ENCODE measurements at places on chromosomes 6 and 20. TPM values are rescaled to one million over a fixed set of nuclear protein-coding genes. Genes with fewer than 3 reads are reported as not detected.

DNA sequence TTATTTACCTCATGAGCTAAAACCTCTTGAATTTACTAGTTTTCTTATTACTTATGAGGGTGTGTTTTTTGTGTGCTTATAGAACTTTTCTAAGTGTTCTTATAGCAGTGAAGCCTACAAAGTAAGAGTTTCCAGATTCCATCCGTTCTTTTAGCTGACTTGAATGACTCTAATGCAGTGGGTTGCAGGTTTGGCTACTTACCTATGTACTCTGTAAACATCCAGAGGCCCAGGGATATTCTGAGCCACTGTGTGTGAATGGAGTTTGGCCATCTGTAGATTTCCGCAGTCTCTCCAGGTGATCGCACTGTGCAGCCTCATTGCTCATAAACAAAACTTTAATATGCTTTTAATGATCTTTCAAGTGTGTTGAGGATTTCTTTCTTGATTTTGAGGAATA is 157.8 kb downstream of the MYO6 start:
- no peak for DNase-seq

GRCh38 chr6:111980971-111981840 is 72.7 kb upstream of the CCN6 start:
- no peak for DNase-seq

DNA sequence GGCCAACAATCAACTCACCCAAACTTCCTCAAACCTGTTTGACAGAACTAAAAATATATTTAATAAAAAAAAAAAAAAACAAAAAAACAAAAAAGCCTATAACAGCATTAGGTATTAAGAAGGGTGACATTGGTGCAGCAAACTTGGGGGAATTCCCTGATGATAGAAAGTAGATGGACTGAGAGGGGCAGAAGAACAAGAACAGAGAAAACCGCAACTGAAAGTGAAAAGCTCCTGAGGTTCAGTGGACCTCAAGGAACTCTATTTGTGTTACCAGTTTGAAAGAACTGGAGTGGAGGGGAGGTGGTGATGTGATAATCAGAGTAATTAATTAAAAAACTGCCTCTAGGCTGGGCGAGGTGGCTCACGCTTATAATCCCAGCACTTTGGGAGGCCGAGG is 53.8 kb downstream of the MACROD2 start:
- no peak for DNase-seq

SLC22A3 gene
- not detected for total RNA-seq

- no peak for DNase-seq
Observed at GRCh38 chr6:138467901-138468300, 31.4 kb downstream of the NHSL1 start.

GRCh38 chr6:37007340-37008043 is 2.0 kb downstream of the FGD2 start:
- no peak for DNase-seq

FHL5 gene
- total RNA-seq: not detected

PTPRT gene
- total RNA-seq: not detected

- no peak for DNase-seq
Observed at GRCh38 chr20:3203315-3204123, 963 bp downstream of the DDRGK1 start.

- DNase-seq: no peak
Observed at GRCh38 chr6:23349521-23350147, 776.4 kb upstream of the NRSN1 start.

GRCh38 chr20:53814060-53814459 is 220.4 kb upstream of the ZNF217 start:
- DNase-seq: no peak

GRCh38 chr6:44432726-44433125 is 45.2 kb downstream of the CDC5L start:
- no peak for DNase-seq

DNA sequence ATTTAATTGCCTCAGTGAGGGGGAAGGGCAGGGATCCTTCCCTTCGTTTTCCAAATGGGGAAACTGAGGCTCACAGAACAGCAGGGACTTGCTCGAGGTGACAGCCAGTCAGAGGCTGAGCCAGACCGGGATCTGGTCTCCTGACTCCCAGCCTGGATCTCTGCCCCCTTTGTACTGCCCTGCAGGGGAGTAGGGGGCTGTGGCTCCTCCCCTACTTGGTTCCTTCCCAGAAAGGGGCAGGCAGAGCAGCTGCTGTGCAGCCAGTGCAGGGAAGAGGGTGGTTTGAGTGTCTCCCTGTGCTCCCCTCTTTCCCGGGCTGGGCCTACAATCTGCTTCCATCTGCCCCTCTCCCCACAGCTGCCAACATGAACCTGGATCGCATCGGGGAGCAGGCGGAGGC is 37.6 kb downstream of the UQCC2 start:
- DNase-seq: no peak

- no peak for DNase-seq
Observed at GRCh38 chr6:45928721-45929305, 86.8 kb downstream of the CLIC5 start.

DNA sequence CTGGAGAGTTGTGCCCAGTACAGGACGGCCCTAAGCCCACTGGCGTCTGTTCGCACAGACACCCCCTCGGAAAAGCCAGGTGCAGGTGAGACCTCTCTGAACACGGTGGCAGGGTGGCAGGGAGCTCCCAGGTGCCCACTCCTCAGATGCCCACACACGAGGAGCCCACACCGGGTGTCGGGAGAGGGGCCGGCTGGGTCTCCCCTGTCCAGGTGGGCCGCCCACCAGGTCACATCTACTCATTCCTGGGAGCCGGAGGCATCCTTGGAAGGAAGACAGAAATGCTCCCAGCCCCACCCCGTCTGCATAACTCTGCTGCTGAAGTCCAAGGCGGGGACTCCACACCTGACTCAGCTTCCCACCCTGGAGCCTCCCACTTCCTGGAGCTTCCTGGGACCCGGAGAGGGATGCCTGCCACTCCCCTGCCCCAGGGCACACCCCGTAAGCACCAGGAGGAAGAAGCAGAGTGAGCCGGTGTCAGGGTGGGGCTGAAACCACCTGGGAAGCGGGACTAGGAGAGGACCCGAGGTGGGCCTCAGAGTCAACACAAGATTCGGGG is 2.5 kb downstream of the SRMS start:
- no peak for DNase-seq

SIM1 gene
- not detected for total RNA-seq

- no peak for DNase-seq
Observed at GRCh38 chr20:41135888-41136679, 1.3 kb upstream of the PLCG1 start.

DNA sequence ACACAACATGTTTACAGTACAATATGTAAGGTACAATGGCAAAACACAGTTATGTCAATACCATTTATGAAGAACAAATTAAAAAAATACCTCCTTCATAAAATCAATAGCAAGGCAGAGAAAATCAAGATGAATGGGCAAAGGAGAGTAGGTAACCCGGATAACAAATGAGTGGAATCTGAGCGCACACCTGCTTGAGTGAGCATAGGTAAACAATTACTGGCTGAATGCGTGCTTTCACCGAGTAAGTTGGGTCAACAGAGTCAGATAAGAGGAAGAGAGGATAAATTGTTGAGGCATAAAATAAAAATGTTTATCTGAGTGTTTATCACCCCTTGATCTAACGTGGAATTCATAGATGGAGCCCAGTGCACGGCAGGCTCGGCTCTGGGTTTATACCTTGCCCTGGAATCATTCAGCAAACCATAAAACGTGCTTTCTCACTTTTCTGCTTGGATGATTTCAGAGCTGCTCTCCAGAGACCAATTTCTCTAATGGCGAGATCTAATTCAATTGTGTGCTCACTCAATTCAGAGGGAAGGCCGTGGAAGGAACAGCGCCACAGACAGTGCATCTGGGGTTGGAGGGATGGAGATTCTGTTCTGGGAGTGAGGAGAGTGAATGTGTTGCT is 224.8 kb upstream of the MAP3K7 start:
- no peak for DNase-seq

DAAM2 gene
- not detected for total RNA-seq

DNA sequence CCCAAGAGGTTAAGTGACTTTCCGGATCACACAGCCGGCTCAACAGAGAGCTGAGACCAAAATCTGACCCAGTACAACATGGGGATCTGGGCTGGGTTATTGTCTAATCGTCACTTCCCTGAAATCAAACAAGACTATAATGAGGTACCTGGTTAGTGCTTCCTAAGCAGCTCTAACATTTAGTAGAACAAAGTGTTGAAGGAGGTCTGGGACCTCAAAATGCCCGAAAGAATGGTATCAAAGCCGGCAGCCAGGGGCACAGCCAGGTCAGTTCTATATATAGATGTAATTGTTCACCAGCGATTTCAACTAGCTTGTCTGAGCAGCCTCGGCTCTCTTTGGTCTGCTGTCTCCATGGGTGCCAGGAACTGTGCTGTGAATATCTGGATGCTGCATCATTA is 245.5 kb upstream of the ECI2 start:
- no peak for DNase-seq

DNA sequence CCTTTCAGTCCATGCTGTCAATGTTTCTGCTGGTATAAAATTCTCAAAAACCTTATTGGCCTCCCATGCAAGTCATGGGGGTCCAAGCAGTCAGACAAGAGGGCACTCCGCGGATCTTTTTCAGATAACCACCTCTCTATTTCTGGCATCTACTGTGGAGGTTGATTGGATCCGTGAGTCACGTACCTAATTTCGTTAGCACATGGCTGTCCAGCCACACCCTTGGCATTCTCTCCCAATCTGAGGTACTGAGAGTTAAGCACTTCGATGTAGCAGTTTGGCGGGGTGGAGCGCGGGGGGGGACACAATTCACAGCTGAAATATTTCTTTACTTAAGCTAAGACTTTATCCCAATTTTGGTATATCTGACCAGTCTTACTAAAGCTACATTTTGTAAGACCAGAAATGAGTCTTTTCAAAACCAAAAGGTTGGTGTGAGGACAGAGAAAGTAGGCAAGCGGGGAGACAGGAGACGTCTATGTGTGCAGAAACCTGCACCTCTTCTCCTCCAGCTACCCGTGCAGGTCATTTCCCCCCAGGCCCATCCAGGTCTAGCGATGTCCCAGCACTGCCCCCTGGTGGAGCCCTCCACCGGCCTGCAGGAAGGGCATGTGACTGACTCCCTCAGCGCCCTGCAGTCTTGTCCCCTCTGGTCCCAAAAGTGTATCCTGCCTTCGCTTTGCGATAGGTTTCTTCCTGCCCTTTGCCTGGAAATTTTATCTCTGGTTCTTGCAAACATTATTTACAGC is 113.1 kb downstream of the ADAT2 start:
- peak; percentile 24 for DNase-seq

ENPP5 gene
- total RNA-seq: not detected

ECT2L gene
- total RNA-seq: not detected

DNA sequence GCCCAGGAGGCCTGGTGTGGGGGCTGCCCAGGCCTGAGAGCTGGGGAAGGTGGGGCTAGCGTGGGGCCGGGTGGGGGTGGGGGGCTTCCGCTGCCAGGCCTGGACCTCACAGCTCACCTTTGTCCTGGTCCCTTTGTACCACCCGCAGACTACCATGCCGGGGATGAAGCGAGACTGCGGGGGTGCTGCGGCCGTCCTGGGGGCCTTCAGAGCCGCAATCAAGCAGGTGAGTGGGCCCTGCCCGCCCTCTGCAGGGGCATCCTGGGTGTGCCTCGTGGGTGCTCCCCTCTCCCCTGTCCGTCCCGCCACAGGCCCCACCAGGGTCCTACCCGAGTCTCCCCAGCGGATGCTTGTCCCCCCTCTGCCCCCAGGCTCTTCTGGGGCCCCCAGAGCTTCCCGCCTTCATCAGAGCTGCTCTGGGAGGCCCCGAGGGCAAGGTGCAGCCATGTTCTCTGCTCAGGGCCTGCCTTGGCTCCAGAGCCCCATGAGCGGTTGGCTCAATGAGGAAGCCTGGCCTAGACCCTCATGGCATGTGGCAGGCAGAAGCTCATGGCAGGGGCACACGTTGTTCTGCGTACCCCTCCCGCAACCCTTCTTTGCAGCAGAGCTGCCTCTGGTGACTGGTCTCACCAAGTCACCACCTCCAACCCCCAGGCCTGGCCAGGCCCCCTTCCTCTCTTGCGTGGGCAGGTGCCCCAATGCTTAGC is 14.5 kb downstream of the NPEPL1 start:
- peak; percentile 5 for DNase-seq

- DNase-seq: no peak
Observed at GRCh38 chr6:101806241-101806640, 412.7 kb downstream of the GRIK2 start.

DNA sequence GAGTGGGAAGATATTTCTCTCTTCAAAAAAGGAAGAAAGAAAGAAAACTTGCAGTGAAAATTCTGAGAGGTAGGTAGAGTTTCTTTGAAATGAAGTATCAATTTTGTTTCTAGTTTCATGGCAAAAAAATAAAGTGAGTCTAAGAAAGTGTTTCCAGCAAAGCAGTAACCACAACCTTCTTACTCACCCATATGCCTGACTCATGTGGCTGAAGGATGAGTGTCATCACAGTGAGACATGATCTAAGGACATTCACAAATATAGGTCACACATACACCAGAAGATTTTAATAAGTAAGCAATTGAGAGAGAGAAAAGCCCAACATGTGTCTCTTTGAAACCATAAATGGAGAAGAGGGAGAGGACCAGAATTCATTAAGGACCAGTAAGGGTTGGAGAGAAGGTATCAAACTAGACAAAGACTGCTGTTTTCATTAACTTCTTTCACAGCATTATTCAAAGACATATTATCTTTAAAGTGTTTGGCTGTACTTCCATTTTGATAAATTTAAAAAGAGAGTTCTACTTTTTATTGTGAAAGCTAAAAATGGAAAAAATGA is 169.5 kb downstream of the FRK start:
- no peak for DNase-seq

- DNase-seq: no peak
Observed at GRCh38 chr6:127415096-127415495, 44.1 kb downstream of the KIAA0408 start.

GRCh38 chr6:168892031-168892430 is 361.6 kb downstream of the THBS2 start:
- no peak for DNase-seq

DNA sequence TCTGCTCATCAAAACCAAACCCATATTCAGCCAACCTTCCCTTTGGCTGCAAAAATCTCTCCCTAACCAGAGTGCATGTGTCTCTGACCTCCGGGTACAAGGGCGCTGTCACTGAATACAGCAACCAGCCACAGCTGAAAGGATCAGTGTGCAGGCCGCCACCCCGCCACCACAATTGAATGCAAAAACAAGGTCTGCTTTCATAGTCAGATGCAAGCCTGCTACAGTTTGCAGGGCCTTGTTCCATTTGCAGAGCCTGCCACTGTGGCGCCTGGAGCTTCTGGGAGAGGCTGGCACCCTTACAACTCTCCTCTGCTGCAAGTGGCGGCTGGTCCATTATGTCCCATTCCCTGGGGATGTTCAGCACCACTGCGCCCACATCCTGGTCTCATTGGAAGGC is 23.5 kb downstream of the MDGA1 start:
- no peak for DNase-seq

SNX3 gene
- total RNA-seq: 73.4 TPM

GRCh38 chr6:150732765-150733539 is 132.6 kb upstream of the MTHFD1L start:
- no peak for DNase-seq

ALDH8A1 gene
- total RNA-seq: 1.1 TPM

DNA sequence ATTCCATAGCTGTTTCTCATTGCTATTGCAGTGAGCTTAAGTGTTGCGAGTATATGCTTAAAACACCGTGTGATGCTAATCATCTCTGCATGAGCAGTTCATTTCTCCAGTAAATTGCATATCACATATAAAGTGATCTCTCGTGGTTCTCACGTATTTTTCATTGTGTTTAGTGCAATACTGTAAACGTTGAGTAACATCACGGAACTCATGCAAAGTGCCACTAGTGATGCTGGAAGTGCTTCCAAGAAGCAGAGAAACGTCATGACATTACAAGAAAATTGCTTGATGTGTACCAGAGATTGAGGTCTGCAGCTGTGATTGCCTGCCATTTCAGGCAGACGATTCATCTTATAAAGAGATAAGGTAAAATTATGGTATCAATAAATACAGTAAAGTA is 830.4 kb downstream of the GRIK2 start:
- no peak for DNase-seq

- no peak for DNase-seq
Observed at GRCh38 chr20:4901031-4901818, 100.1 kb downstream of the SLC23A2 start.

Data from activated T-helper 2 cell treated with anti-CD3 and anti-CD28 coated beads, Interferon-gamma antibody, Interleukin-2, Interleukin-4, amounts not matched to agents 10 μg/mL and 5 μg/mL and 100 μg/mL, durations not matched to agents 14 hours and 24 hours and 36 hours (primary cell).